Dermis microvascular lymphatic vessel endothelial cell (primary cell): ENCODE measurements at places on chromosomes 7 and 10. TPM values are rescaled to one million over a fixed set of nuclear protein-coding genes. Genes with fewer than 3 reads are reported as not detected.

Gene NUB1
- total RNA-seq, result 26.3 and 31.4 TPM in 2 replicates

Gene TMEM213
- not detected in 2 replicates for total RNA-seq

Gene RBP3
- total RNA-seq, result not detected in 2 replicates

Gene ACTR3C
- 4.7 and 7.1 TPM in 2 replicates for total RNA-seq

Gene MGAM2
- total RNA-seq, result not detected in 2 replicates

Gene SEMA4G
- total RNA-seq, result 0.77 and 1.5 TPM in 2 replicates

Gene PTPRN2
- 2.4 and 3.4 TPM in 2 replicates for total RNA-seq

Gene EGFR
- total RNA-seq, result 0.26 and 0.38 TPM in 2 replicates

Gene PTPRE
- 117 and 240 TPM in 2 replicates for total RNA-seq

Gene NKX2-3
- not detected in 2 replicates for total RNA-seq

Gene BAIAP2L1
- total RNA-seq, result 0.25 and 0.26 TPM in 2 replicates

Gene MINDY3
- 14.2 and 20.1 TPM in 2 replicates for total RNA-seq

Gene PPP1R9A
- total RNA-seq, result 9.6 and 12.1 TPM in 2 replicates

Gene CALHM3
- total RNA-seq, result not detected in 2 replicates

Gene LRGUK
- total RNA-seq, result under 0.01 and 0.13 TPM in 2 replicates

Gene STAMBPL1
- total RNA-seq, result 0.25 and 0.26 TPM in 2 replicates

Gene TEX36
- not detected in 2 replicates for total RNA-seq

Gene PRKRIP1
- 8.0 and 10.6 TPM in 2 replicates for total RNA-seq

Gene C7orf57
- under 0.01 TPM in 1 of 2 replicates, not detected in the other for total RNA-seq

Gene FGFBP3
- total RNA-seq, result 0.13 and 0.51 TPM in 2 replicates

Gene AGFG2
- total RNA-seq, result 28.5 and 51.7 TPM in 2 replicates

Gene OR13A1
- not detected in 2 replicates for total RNA-seq

Gene FAM241B
- total RNA-seq, result 0.25 and 0.39 TPM in 2 replicates

Gene PRSS2
- total RNA-seq, result not detected in 2 replicates

Gene TRPV5
- not detected in 2 replicates for total RNA-seq

Gene FGFR2
- total RNA-seq, result 0.13 TPM in 2 replicates

Gene NRAP
- total RNA-seq, result not detected in 2 replicates

Gene HOXA4
- 0.51 TPM in 2 replicates for total RNA-seq

Gene CHST3
- total RNA-seq, result 4.6 and 6.2 TPM in 2 replicates

Gene MACROH2A2
- under 0.01 TPM in 1 of 2 replicates, not detected in the other for total RNA-seq

Gene ZNF425
- 1.5 and 2.5 TPM in 2 replicates for total RNA-seq

Gene CHAT
- total RNA-seq, result not detected in 2 replicates

Gene CACNA2D1
- 7.8 and 11.3 TPM in 2 replicates for total RNA-seq

Gene DNAH11
- 0.13 and 0.25 TPM in 2 replicates for total RNA-seq

Gene CTTNBP2
- under 0.01 and 0.63 TPM in 2 replicates for total RNA-seq

Gene HOXA9
- 3.2 and 4.7 TPM in 2 replicates for total RNA-seq

Gene PNLIPRP1
- not detected in 2 replicates for total RNA-seq

Gene RELN
- total RNA-seq, result 413 and 1,261 TPM in 2 replicates

Gene H2BK1
- total RNA-seq, result not detected in 2 replicates

Gene PAPOLB
- 0.13 and 0.25 TPM in 2 replicates for total RNA-seq

Gene SLC35G1
- 4.5 and 7.0 TPM in 2 replicates for total RNA-seq
